Right kidney (tissue), 9 donors: ENCODE measurements at places on chromosomes 11 and 22.

DNA sequence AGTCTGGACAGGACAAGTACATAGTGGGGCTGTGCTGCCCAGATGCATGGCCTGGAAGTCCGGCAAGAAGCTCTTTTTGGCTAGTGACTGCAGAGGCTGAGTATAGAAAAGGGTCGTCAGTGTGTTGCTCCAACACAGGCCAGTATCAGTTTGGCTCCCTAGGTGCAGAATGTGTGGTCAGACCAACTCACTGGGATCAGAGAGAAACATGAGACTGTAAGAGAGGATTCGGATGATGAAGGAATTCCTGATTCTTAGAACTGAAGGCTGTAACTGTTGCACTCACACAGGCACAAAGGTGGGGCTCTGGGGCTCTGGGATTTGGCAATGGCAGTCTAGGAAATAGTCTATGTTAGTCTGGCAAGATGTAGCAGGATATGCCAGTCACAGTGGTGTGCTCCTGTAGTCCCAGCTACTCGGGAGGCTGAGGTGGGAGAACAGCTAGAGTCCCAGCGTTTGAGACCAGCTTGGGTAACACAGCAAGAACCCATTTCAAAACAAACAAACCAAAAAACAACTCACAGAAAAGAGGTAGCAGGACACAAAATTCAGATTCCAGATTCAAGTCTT lies 11.1 kb upstream of the UPB1 start:
- no peak for DNase-seq

DNA sequence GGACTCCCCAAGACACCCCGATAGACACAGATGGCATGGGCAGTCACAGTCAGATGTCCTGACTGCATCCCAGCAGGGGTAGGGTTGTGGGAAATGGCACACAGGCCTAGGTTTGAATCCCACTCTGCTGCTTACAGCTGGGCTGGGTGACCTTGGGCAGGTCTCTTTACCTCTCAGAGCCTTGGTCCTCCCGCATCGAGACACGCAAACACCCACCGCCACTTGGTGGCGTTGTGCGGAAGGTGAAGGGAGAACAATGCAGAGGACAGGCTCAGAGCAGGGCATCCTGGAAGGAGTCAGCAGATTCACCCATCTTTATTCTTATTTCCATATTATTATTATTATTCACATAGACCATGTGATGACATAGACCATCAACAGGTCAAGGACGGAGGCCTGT lies 140.5 kb downstream of the MIAT start:
- no peak for DNase-seq

DNA sequence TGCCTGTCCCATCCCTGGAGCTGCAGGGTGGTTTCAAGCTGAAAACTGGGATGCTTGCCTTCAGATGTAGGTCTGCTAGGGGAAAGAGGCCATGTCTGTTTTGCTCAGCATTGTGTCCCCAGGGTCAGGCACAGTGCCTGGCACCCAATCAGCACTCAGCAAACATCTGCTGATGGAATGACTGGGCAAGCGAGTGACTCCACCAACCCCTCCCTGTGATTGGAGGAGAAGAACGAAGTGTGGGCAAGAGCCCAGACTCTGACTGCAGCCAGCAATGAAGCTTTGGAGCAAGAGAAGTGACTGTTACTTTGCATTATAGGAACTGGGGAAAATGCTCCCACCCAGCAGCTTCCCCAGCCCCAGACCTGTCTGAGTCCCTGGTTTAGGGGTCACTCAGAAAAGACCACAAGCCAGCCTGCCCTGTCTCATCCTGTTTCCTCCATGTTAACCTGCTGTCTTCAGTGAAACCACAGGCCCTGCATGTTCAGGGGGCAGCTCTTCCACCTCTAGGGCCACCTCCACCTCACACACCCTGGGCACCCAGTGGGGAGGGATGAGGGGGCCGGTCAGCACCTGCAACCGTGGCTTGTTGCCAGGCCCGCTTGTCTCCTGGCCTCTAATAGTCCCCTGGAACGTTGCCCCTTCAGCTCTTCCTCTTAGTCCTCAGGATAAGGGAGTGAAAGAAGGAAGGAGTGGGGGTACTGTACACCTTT lies 147.4 kb downstream of the TRIM29 start:
- DNase-seq, result no peak

GRCh38 chr11:69511358-69512055 lies 30.0 kb downstream of the LINC01488 start:
- no peak for DNase-seq

DNA sequence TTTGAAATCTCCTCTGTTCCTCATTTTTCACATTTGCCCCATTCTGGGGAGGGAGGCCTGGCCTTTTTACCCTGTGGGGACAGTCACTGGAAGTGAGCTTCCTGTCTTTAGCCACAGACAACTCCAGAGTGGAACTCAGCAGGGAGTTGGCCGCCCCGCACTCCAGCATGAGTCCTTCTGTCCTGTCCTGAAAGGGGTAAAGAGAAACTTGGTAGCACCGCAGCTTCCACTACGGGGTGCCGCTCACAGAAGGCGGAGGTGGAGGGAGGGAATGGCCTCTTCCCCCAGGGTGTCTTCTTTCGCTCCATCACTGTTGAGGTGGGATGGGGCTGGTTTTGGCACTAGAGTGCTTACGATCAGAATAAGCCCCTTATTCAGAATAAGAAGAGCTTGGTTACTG lies 132.2 kb downstream of the ST3GAL4 start:
- DNase-seq, result no peak

GRCh38 chr22:38844315-38845003 lies 631 bp upstream of the NPTXR start:
- DNase-seq, result no peak

DNA sequence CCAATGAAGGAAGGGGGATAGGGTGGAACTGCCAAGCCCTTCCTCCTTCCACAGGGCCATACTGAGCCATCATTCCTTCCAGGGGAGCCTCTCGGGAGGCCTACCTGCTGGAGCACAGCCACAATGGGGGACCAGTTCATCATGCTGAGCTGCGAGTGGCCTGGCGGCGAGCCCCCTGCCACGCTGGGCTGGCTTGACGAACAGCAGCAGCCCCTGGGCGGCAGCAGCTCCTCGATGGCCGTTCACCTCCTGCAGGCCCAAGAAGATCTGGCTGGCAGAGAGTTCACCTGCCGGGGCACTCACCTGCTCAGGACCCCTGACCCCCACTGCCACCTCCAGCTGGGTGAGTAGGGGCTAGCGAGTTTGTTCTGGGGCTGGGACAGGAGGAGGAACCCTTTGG lies 5.9 kb downstream of the VSIG10L2 start:
- DNase-seq, result no peak

DNA sequence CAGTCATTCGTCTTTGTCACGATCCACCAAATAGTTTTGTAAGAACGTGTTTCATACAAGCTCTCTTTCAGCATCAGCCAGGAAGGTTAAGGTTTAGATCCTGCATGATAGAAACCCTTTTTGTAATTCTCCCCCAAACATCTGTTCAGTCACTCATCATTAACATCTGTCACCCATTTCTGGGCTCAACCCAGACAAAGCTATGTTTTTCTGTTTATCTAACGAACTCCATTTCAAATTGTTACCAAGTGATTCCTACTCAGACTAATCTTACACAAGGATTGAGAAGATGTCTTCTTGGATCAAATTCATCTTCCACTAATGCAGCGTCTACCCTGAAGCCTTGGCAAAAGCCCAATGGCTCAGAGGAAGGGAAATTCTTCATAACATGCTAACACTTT lies 58.8 kb downstream of the FZD4 start:
- DNase-seq, result no peak

DNA sequence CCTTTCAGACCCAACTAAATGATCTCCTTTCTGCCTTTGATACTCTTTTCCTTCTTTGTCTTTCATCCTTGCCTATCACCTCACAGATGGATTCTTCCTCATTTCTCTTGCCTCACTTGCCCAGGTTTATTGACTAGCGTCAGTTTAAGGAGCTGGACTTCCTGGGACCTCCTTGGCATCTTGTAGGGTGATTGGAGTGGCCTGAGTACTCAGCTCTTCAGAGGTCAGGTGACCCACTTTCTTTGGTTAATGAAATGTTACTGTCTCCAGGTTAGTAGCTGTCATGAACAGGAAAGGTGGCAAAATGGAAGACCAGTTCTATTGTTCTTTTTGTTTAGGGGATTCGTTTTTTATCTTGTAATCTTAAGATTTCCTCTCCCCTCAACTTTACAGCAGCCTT lies 4.6 kb upstream of the BACE1-AS start:
- no peak for DNase-seq

- DNase-seq, result no peak
These were observed 63.9 kb downstream of the TRAF6 start for GRCh38 chr11:36446135-36446534.

DNA sequence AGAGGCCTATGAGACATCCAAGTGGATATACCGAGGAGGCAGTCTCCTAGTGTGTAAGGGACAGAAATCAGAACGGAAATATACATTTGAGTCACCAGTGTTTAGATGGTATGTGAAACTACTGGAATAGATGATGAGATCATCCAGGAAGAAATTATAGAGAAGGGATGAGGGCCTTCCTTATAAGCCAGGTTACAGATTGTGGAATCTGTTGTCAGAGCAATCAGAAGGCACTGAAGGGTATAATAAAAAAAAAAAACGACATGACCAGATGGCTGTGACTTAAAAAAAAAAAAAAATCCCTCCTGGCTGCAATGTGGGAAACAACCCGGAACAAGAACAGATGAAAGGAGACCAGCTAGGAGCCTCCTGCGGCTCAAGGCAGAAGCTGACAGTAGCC lies 2.7 kb downstream of the MAJIN start:
- DNase-seq, result no peak

- no peak for DNase-seq
These were observed 29.8 kb upstream of the CTSC start for GRCh38 chr11:88367310-88367709.

DNA sequence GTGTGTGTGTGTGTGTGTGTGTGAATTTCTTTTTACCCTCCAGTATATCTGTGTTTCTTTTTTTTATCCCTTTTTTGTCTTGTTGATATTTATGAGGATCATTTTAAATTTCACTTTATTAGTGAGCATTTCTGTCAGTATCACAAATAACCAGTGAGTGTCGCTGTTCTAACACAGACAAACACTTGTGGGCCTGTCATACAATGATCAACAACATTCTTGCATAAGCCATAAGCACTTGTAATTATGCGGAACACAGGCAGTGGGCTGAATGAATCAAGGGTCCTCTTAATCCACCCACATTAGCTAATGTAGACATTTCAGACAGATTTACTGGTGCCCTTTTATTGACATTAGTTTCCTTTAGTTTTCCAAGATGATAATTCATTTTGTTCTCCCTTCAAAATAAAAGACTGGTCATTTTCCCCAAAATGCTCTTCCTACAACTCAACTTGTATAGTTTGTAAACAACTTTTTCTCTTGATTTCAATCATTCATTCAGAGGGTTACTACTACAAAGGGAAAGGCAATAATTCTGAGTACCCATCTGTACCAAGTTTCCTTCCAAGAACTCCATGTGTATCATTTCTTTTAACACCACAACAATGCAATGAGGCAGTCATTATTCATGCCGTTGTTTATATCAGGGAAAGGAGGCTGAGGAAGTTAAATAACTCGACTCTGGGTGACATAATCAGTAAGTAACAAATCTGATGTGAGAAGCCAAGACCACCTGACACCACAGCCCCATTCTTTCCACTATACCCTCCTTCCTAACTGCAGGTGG lies 34.5 kb upstream of the ANO3 start:
- DNase-seq, result peak; percentile 27

- DNase-seq, result no peak
These were observed 102.8 kb upstream of the DRD2 start for GRCh38 chr11:113578033-113578380.

GRCh38 chr22:49398115-49398514 lies 429.6 kb downstream of the BRD1 start:
- no peak for DNase-seq

- no peak for DNase-seq
These were observed 81.4 kb downstream of the CDKN1C start for GRCh38 chr11:2804189-2804588.

DNA sequence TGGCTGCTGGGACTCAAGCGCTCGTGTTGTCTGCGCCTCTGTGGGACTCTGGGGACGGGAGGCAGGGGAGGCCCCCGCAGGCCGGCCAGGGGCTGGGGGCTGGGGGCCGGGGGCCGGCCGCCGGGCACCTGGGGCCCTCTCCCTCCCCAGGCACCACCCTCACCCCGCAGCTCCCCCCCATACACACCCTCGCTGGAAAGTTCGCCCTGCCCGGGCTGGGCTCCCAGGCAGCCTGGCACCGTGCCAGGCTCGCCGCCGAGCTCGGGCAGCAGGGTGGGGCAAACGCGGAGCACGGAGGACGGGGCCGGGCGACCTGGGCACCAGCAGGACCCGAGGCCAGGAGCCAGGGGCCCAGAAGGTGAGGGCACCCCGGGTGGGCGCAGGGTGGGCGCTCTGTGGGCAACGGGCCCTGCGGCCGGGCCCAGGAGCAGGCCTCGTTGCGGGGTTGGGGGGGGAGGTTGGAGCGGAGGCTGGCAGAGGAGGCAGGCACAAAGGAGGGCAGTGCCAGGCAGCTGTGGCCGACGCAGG lies 76.7 kb upstream of the WNT7B start:
- peak; percentile 92 for DNase-seq

DNA sequence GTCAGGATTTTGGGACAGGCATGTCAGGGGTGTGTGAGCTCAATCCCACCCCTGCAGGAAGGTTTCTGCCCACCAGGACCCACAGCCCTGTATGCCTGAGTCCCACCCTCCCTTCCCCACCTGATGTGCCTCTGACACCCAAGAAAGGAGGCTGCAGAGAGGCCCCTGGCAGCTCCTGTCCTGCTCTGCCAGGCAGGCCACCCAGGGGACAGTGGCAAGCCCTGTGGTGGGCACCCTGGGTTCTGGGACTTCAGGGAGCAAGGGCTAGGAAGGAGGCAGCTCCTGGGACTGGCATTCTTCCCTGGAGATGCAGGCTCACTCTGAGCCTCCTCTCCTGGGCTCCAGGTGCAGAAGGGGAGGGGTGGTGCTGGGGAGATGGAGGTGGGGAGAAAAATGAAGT lies 234.5 kb upstream of the B3GAT1 start:
- no peak for DNase-seq

- peak; percentile 29 for DNase-seq
These were observed 81.9 kb downstream of the PRR5L start for GRCh38 chr11:36377759-36378564.
